ENCODE measurements at places on chromosomes 6 and 20.
A peak's percentile ranks its signal among the peaks of the same experiment; 100 is the strongest.

- DNase-seq = no peak
These were observed 54.2 kb upstream of the TRIM26 start for GRCh38 chr6:30267423-30267822.

GRCh38 chr20:63017826-63018411 is 11.2 kb upstream of the BHLHE23 start:
- no peak for DNase-seq

DNA sequence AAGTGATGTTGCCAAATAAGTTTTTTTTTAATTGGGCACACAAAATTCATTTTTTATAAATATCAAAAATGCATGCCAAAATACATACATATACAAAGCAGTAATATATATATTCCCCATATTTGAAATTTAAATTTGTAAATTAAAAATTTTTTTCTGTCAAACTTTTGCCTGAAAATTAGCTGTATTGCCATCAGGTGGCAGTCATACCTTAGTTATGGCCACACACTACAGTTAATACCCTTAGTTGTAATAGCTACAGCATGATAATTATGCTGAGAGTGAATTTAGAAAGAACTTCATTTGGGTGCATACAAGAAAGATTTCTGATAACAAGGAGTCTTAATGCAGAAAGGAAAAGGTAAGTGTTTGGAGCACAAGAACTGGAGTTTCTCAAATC is 46.2 kb upstream of the SDHAF4 start:
- peak; percentile 30 for DNase-seq

DNA sequence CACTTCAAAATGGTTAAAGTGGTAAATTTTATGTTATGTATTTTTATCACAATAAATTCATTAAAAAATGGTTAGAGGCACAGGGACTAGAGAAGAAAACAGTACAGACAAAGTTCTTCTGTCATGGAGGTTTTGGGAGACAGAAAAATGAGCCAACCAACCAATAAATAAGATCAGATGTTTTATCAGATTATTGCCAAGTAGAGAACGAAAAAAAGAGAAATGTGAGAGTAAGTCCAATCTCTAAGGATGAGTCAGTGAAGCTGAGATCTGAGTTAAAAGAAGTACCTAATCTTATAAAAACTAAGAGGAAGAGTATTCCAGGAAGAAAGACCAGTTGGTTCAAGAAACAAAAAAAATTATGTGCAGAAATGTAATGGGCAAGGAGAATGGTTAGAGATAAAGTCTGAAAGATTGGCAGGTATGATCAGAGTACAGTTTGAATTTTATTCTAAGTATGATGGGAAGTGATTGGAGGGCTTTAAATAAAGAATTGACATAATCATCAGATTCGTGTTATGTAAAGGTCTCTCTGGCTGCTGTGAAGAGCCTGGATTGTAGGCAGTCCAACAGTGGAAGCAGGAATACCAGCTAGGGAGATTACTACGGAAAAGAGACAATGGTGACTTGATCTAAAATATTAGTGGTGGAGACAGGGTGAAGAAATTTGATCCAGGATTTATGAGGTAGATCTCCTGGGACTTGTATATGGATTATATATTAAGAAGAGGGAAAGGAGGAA is 79.6 kb downstream of the RCAN2 start:
- peak; percentile 45 for DNase-seq

- no peak for DNase-seq
These were observed 8.8 kb upstream of the VSX1 start for GRCh38 chr20:25090492-25091429.

DNA sequence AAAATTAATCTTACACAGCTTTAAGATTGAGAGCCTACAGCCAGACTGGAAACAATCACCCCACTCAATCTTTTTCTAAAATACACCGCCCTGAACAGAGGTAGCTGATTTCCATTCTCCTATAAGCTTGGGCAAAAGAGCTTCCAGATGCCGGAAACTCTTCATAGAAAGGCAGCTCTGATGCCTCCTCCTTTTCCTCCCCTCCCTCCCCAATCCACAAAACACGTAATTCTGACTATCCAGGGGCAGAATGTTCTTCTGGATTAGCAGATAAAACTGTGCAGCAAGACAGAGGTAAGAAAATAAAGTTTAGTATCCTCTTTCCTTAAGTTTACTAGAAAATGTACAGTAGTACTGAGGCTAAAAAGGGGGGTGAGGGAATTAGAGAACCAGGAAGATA is 15.8 kb downstream of the ADNP start:
- DNase-seq = peak; percentile 76

DNA sequence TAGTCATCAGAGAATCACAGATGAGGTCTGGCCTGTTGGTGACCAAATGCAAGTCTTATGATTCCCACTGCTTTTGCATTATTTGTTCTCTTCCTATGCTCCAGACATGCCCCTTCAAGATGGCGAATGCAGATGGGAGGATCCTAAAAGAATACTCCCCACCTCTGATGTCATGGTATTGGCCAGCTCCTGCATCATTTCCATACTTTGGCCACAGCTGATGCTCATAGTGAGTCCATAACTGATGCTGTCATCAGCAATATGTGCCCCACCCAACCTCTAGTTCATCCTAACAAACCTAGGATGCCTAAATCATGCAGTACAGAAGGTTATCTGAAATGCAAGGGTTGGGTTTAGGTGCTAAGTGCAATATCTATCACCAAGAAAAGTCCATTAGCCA is 5.4 kb upstream of the WFDC9 start:
- no peak for DNase-seq

GRCh38 chr20:62292108-62292507 is 10.7 kb upstream of the ADRM1 start:
- DNase-seq = no peak

DNA sequence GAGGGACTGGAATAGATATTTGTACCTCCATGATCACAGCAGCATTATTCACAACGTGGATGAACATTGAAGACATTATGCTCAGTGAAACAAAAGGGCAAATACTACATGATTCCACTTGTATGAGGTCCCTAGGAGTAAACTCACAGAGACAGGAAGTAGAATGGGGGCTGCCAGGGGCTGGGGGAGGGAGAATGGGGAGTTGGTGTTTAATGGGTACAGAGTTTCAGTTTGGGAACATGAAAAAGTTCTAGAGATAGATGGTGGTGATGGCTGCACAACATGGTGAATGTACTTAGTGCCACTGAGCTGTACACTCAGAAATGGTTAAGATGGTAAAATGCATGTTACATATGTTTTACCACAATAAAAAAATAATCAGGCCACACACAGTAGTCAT is 164.3 kb upstream of the RREB1 start:
- no peak for DNase-seq

DNA sequence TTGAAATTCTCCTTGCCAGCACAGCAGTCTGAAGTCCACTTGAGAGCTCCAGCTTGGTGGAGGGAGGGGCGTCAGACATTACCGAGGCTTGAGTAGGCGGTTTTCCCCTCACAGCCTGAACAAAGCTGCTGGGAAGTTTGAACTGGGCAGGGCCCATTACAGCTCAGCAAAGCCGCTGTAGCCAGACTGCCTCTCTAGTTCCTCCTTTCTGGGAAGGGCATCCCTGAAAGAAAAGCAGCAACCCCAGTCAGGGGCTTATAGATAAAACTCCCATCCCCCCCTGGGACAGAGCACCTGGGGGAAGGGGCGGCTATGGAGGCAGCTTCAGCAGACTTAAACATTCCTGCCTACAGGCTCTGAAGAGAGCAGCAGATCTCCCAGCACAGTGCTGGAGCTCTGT is 325.3 kb downstream of the GJA1 start:
- DNase-seq = no peak

DNA sequence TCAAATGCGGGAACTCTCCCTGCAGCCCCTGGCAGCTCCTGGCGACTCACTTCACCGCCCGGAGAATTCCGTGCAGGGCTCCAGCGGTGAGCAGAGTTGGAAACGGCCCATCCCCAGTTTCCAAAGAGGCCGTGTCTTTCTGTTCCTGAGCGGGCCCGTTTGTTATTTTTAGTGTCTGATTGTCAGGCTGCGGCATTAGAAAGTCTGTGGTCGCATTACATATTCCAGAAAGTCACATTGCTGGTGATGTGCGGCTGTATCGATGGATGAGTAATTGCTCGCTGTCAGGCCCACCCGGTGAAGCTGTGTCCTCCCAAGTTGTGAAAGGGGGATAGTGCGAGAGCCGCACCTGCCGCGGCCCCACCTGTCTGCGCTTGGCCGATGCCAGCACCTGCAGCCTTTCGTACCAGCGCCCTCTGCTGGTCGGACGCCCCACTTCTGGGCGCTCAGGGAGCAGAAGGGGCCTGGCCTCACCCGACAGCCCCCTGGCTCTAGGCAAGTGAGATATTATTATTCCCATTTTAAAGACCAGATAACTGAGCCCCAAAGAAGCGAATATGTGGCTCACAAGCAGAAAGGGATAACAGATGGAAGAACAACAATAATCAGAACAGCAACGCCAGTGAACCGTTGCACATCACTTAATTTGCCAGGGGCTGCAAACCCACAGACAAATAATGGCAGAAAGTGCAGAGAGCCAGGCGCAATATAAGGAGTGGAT is 244.9 kb downstream of the TSHZ2 start:
- DNase-seq = peak; percentile 25

GRCh38 chr20:50675671-50676376 is 15.5 kb downstream of the RIPOR3 start:
- DNase-seq = no peak

DNA sequence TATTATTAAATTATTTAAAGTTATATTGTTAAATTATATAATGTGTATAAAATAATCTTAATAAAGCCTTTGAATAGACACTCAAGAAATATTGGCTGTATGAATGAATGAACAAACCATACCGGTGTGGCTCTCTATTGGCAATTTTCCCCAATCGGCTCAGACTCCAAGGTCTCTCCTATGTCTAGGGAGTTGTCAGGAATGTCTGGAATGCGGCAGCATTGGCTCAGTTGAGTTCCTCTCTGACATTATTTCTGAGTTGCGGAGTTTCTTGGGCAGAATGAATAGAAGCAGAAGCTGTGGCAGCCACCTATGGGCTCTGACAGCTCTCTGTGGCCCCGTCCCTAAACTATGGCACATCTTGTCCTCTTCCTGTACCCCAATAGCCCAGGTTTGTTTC is 111.0 kb downstream of the SOBP start:
- peak; percentile 12 for DNase-seq

DNA sequence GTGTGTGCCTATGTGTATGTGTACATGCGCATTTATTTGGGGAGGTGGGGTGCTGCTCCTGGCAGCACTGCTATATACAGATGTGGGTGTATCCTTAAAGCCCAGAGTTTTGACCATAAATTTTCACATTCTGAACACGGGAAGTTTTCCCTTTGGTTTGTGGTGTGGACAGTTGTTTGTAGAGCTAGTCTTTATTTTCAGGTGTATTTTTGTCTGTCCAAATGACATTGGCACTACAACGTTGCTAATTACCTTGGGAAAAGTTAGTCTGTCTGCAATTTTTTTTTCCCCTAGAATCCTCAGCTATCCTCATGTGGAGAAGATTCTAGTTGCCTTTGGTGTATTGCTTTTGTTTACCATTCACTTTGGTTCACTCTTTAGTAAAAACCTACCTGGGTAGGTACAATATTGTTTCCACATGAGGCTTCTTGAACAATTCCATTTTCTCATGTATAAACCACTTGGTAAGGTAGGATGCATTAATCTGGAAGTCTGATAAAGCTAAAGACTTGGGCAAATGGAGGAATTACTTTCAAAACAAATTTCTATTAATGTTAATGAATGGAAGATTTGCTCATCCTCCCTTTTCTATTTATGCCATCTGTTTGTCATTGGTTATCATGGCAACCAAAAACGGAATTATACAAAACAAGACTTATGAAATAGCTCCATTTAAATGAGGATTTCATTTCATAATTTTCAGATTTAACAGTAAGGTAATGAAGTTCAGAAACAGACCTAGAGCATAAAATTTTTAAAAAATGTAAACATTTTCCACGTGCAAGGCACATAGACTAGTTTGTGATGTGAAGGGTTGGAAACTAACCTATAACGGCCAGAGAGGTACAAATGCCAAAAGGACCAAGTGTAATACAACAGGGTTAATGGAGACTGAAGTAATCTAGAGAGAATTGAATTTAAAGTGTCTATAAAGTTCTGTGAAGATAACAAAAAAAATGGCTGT is 3.9 kb downstream of the CCN2 start:
- peak; percentile 37 for DNase-seq

- DNase-seq = peak; percentile 59
These were observed 139.5 kb downstream of the ALDH8A1 start for GRCh38 chr6:134810402-134810801.

GRCh38 chr6:88840289-88840688 is 123.1 kb downstream of the RNGTT start:
- no peak for DNase-seq

DNA sequence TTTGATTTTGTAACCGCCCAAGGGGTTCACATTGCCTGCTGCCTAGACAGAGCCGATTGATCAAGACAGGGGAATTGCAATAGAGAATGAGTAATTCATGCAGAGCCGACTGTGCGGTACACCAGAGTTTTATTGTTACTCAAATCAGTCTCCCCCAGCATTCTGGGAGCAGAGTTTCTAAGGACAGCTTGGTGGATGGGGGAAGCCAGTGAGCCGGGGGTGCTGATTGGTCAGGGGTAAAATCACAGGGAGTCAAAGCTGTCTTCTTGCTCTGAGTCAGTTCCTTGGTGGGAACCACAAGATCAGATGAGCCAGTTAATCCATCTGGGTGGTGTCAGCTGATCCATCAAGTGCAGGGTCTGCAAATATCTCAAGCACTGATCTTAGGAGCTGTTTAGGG is 60.0 kb upstream of the EZR start:
- DNase-seq = peak; percentile 54

GRCh38 chr20:62742979-62743776 is 34.5 kb downstream of the NTSR1 start:
- no peak for DNase-seq

DNA sequence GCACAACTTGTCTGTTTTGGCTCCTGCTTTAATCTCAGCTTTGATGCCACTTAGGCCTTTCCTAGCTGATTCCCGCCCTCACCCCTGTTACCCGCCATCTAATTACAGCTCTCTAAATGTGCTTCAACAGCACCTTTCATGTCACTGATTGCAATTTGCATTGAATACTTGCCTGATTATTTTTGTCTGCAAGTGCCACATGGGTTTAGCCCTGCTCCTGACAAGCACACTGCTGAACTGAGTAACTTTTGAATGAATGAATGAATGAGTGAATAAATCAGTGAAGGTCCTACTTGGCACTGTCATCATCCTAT is 591 bp upstream of the DCBLD1 start:
- no peak for DNase-seq

DNA sequence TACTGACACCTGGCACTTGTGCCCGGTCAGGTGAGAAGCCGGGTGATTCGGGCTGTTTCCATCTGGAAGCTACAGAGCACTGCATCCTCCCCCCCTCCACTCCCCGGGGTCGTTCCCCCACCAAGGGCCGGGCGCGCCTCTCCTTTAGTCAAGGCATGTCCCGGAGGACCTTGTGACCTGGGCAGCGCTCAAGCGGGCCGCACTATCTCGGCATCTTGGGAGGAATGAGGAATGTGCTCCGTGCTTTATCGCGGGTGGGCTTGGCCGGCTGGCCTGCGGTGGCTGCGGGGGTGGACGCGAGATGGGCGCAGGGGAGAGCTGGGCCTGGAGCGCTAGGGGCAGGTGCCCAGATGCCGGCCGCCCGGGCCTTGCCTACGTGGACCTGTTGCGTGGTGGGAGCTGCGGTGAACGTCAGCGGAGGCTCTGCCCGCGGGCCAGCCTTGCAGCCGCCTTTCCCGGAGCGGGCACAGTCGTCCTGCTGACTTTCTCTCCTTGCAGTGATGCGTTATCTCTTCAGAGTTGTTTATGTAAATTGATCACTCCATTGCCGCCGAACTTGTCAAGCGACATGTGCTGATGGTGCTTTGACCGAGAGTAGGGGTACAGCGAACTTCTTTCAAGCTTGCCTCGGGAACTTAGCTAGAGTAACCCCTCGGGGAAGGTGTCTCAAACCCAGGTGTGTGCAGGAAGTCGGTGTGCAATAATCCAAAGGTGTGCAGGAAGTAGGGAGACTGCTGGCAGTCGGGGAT is 1.1 kb downstream of the LRRC1 start:
- DNase-seq = no peak

GRCh38 chr6:109454496-109455436 is 806 bp downstream of the MICAL1 start:
- DNase-seq = no peak
